Frontal cortex (tissue), 4 donors: ENCODE measurements at places on chromosomes 2 and 18.

DNA sequence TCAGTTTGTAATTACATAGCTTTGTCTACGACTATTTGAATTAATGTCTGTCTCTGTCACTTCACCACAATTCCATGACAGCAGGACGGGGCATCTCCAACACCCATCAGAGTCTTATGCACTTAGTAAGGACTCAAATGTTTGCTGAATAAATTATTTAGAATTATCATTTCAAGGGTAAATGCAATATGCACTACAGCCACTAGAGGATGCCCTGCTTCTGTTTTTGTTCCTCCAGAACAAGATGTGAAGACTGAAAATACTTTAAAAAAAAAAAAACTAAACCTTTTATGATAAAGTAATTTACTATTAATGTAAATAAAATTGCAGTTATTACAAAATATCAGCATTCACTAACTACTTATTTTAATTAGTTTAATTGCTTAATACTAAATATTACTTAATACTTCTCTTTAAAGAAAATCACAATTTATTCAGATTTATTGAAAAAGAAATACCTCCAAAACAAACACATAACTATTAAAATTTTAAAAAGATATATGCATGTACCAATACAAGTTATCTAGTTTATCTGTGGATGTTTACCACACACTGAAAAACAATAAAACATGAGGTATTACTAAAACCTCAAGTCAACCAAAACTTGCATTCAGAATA is 3.2 kb downstream of the PIGN start:
- DNase-seq: peak; percentile 19

- peak; percentile 66 for DNase-seq
Measured at GRCh38 chr2:85728883-85729824, 24.6 kb upstream of the ATOH8 start.

DNA sequence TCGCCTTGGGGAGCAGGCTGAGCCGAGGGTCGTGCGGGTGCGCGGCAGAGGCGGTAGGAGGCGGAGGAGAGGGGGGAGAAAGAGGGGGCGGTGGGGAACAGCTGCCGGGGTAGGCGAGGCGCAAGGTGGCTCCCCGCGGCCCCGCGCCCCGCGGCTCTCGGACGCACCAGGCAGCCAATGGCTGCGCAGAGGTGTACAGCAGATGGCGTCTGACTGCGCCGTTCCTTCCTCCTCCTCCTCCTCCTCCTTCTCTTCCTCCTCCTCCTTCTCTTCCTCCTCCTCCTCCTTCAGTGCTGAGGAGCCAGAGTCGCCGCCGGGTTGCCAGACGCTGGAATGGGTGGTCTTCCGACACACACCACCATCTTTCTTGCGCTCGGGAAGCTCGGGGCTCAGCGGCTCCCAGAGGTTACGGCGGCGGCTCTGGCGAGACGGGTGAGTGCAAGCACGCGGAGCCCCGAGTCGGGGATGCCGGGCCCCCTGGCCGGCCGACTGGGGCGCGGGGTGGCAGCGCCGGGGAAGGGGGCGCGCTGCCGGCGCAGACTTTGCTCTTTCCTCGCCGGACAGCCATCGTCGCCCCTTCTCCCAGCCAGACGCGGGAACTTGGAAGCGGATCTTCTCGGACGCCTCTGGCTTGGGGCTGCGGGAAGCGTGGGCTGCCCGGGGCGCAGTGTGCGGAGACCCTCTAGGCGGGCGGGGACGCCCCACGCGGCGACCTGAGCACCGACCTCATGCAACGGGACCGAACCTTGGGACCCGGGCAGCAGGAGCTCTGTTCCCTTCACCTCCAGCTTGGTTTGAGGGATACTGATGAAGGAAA is at the start of gene THSD7B:
THSD7B (plus strand) TSS at position 290 of the 817 bp plus-strand sequence. CDS start 116,634 bp downstream, outside the sequence.
- DNase-seq: no peak

GRCh38 chr2:43905371-43905803 is 66.6 kb downstream of the ABCG8 start:
- no peak for DNase-seq

- no peak for DNase-seq
Measured at GRCh38 chr2:201950606-201951005, 83.0 kb upstream of the FZD7 start.

DNA sequence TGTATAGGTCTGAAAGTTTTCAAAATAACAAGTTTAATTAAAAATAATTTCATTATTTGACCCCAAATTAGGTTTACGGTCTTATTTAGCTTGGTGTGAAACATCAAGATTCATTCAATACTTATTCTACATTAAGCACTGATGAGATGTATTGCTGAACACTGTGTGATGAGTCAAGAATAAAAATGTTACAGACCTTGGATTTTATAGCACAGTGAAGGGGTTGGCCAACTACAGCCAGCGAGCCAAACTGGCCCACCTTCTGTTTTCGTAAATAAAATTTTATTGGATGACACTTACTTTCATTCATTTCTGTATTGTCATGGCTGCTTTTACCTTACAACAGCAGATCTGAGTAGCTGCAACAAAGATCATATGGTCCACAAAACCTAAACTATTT is 8.3 kb downstream of the PPP4R1 start:
- no peak for DNase-seq

GRCh38 chr2:239548451-239548871 is 147.6 kb upstream of the HDAC4 start:
- no peak for DNase-seq

DNA sequence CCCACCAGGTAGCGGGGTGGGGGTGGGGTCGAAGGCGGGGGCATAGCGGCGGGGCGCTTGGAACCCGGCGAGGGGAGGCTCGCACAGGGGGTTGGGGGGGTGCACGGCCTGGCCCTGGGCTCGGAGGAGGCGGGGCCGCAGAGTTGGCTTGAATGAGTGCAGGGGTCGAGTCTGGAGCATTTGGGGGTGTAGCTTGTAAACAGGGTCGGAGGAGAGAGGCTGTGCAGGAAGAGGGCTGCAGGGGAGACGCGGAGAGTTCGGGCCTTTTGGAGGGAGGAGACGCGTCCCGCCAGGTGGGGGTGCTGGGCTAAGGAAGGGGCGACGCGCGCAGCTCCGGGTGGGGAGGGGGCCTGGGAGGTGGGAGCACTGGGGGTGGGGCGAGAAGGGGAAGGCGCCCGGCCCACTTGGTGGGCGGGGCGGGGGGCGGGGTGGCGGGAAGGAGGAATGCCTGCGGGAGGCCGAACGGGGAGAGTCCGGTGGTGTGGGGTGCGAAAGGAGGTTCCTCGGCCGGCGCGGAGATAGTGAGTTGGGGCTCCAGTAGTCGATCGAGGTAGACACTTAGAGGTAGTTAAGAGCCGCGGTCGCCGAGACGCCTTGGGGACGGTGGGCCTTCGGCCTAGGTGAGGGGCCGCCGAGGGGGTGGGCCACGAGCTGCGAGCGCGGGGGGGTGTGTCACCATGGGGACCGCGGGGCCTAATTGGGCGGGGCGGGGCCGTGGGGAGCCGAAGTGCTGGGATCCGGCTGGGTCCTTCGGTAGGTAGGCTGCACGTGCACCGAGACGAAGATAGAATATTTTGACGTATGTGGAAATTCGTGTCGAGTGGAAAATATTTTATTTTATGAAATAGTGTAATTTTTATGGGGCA is 774 bp downstream of the MSH6 start:
- DNase-seq: peak; percentile 54

DNA sequence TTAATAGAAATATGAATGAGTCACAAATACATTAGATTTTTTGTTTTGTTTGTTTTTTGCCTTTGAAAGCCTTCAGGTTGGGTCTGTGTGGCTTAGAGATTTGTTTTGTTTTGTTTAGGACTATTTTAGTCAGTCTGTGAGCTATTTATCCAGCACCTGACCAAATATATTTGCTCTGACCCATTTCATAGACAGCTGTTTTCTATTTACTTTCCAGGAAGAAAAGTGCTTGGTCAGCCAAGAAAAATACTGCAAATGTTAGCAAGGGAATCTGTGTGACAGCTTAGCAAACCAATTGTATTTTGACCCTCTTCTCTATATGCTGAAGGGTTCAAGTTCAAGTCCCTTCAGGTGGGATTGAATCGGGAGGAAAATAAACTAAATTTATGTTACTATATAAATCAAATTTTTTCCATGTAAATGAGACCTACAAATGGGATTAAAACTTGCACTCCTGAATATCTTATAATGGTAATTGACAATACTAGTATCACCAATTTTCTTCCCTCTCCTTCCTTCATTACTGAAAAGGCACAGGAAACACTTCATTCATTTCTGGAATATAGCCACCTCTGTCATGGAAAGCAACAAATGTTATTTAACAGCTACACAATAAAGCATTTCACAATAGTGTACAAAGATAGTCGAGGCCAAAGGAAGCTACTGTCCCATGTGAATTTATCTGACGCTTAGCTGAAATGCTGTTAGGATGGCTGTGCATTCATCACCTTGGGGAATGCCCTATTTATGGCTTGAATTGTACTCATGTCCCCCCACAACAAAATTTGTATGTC is 23.1 kb upstream of the KLF7 start:
- DNase-seq: no peak

DNA sequence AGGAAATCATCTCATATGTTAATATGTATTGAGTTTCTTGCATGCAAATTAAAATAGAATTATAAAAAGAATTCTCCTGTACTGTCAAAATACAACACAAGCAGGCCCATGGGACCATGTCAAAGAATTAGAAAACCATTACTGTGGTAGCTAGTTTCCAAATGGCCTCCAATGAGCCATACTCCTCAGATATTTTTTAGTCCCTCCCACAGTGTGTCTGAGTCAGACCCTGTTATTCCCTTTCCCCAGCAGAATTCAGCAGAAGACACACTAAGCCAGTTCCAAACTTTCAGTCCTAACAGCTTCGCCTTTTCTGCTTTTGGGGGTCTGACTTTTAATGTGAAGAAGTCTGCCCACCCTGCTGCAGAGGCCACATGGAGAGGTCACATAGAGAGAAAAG is 86.7 kb downstream of the FIGN start:
- no peak for DNase-seq

DNA sequence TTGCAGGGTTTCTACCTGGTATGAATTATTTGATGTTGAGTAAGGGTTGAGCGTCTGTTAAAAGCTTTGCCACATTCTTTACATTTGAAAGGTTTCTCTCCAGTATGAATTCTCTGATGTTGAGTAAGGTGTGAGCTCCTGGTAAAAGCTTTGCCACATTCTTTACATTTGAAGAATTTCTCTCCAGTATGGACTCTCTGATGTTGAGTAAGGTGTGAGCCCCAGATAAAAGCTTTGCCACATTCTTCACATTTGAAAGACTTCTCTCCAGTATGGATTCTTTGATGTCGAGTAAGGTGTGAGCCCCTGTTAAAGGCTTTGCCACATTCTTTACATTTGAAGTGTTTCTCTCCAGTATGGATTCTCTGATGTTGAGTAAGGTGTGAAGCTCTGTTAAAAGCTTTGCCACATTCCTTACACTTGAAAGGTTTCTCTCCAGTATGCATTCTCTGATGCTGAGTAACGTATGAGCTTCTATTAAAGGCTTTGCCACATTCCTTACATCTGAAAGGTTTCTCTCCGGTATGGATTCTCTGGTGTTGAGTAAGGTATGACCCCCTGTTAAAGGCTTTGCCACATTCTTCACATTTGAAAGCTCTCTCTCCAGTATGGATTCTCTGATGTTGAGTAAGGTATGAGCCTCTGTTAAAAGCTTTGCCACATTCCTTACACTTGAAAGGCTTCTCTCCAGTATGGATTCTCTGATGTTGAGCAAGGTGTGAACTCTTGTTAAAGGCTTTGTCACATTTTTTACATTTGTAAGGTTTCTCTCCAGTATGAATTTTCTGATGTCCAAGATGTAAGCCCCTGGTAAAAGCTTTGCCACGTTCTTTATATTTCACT is 27.1 kb downstream of the ZNF519 start:
- no peak for DNase-seq

GRCh38 chr2:60316381-60317033 is 236.9 kb downstream of the BCL11A start:
- DNase-seq: no peak

DNA sequence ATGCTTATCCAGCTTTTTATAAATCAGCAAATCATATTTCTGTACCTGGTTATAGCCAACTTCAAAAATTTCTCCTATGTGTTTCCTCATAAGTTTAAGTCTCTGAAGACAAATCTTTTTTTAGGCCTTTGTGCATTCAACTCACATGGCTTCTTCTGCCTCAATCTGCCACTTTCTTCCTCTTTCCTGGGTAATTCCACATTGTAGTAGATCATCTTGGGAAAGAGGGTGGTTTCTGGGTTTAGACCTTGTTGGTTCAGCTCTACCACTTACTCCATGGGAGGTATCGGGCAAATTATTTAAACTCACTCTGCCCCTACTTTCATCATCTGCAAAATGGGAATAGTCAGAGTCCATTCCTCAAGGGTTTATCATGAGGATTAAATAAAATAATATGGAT is 707.0 kb upstream of the ZEB2 start:
- no peak for DNase-seq

DNA sequence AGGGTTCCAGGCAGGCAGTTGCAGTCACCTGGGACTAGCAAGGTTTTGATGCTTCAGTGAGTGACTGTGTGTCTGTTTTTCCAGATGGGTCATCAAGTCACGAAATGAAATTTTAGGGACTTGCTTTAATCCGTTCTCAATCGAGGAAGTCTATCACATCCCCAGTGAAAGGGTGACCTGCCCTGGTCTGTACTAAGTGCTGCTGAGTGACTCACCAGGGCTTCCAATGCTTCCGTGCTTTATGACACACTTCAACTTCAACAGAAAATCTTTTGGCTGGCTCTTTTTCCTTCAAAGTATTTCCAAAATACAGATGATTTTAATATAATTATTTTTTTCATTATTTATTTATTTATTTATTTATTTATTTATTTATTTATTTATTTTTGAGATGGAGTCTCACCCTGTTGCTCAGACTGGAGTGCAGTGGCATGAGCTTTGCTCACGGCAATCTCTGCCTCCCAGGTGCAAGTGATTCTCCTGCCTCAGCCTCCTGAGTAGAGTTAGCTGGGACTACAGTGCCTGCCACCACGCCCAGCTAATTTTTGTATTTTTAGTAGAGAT is 18.4 kb downstream of the TFCP2L1 start:
- no peak for DNase-seq

DNA sequence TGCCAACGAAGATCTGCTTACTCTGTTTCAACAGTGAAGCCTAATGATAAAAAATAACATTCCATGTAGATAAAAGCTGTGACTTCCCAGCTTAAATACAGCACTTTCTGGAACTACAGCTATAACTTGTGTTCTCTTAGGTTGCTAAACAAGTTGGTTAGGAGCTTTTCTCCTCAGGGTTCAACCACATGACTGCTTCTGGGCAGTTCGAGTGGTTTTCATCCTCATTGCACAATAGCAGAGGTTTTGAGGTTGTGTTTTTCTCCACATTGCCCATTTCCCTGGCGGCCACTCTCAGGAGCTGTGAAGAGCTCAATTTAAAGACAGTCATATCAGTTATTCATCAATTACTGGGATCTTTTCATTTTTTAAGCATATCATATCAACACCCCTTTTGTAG is 102.2 kb upstream of the CYP1B1 start:
- DNase-seq: no peak

DNA sequence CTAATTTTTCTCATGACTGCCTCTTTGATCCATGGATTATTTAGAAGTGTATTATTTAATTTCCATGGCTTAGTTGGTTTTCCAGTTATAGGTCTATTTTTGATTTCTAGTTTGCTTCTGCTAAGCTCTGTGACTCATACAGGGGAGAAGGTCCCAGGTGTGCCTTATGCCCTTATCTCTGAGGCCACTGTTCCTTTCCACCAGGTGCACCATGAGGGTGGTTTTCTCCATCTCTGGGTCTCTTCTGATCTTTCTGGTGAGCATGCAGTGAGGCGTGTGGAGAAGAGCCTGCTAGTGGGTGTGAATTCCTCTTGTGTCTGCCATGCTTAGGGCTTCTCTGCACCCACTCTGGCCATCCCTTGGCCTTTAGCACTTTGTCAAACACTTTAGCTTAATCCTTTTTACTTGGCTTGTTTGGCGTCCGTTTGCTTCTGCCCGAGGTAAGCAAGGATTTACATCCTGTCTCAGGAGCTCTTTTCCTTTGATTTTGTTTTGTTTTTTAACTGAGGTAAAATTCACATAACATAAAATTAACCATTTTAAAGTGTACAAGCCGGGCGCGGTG is 129.8 kb upstream of the ARL4C start:
- no peak for DNase-seq
